Mucosa of descending colon (tissue), 3 donors: ENCODE measurements at places on chromosomes 12 and 14. TPM values are rescaled to one million over a fixed set of nuclear protein-coding genes. Genes with fewer than 3 reads are reported as not detected.

STXBP6 gene
- total RNA-seq, result 25.9 TPM

KLHL33 gene
- total RNA-seq, result 0.12 TPM

AMN gene
- total RNA-seq, result 198 TPM

RNASE2 gene
- total RNA-seq, result 4.0 TPM

SLC7A7 gene
- 13.2 TPM for total RNA-seq

CLEC14A gene
- 9.1 TPM for total RNA-seq

TTC8 gene
- 20.2 TPM for total RNA-seq
